Stimulated activated CD4-positive, alpha-beta T cell treated with anti-CD3 and anti-CD28 coated beads, TNF-alpha, amount 100 ng/mL, for 4 hours (primary cell): ENCODE measurements at places on chromosomes 3 and 15.
A peak's percentile ranks its signal among the peaks of the same experiment; 100 is the strongest.

GRCh38 chr3:197428117-197428801 lies 127.5 kb downstream of the BDH1 start:
- DNase-seq = peak; percentile 4

GRCh38 chr3:153901991-153902390 lies 219.2 kb upstream of the ARHGEF26 start:
- DNase-seq = no peak

- no peak for DNase-seq
Measured at GRCh38 chr3:128388932-128389331, 77.8 kb downstream of the DNAJB8 start.

GRCh38 chr3:60504827-60505457 lies 746.3 kb downstream of the FHIT start:
- DNase-seq = no peak

DNA sequence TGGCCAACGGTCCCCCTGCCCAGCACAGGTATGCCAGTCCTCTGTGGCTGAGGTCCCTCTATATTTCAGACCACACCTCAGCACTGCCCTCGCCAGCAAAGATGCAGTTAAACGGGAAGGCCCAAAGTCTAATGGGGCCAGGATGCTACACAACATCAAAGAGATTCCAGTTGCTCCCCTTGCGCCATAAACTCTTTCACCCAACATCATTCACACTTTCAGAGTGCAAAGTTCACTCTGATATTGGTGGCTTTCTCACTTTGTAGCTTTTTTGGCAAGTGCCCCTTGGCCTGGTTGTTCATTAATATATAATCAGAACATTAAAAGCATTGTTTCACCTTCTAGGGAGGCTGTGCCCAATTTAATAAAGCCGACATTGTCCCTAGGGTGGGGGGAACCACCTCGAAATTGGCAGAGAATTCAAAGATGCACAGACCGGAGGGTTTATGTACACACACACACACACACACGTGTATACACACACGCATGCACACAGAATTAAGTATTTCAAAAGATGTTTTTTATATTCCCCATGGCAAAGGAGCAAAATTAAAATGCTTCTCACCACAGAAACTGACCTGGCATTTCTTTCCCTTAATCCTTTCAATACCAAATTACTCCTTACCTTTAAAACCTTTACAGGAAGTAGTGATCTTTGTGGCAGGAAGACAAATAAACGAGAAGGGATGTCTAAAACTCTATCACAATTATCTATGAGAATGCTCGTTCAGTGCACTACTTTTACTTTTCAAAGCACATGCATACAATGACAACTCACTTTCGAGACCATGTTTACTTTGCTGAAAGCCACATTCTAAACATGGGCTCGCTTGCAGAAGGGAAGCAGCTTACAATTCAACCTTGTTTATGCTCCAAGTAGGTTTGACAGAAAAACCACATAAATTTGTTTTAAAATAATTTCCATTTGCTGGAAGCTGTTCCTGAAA lies 19.5 kb downstream of the LRIG1 start:
- no peak for DNase-seq

DNA sequence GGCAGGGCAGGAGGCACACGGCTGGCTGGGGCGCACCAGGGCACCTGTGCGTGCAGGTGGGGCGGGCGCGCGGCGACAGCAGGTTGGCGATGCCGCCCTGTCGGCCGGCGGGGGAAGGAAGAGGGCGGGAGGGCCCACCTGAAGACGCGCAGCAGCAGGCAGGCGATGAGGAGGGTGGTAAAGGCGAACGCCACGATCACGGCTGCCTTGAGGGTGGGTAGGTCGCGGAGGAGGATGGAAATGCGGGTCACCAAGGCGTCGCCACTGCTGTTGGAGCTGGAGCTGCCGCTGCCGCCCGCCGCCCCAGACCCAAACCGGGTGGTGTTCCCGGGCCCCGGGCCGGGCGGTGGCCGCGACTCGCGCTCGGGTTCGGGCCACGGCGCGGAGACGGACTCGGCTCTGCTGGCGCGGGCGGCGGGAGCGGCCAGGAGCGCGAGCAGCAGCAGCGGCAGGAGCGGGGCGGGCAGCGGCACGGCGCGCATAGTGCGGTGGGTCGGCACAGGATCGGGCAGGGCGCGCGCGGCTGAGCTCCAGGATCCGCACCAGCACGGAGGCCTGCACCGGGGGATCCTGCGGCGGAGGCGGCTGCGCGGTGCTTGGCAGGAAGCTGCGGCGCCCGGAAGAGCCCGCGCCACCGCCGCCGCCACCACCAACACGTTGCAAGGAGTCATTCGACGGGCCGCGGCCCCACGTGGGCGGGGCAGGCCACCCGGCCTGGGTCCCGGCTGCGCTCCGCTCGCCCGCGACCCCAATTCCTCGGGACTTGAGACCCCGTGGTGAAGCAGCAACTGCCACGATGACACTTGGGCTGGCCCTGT lies at the start of gene FAM174B:
Gene FAM174B (minus strand): TSS at position 598 of the 818 bp plus-strand sequence.
- no peak for DNase-seq
